ENCODE measurements at places on chromosomes 1 and 21.

GRCh38 chr1:11495579-11495978, 16.6 kb downstream of the DISP3 start:
- DNase-seq, result no peak

- DNase-seq, result peak; percentile 63
Observed at GRCh38 chr1:86380257-86380861, 15.8 kb downstream of the ODF2L start.

- DNase-seq, result no peak
Observed at GRCh38 chr1:51303751-51304251, 26.6 kb downstream of the TTC39A start.

DNA sequence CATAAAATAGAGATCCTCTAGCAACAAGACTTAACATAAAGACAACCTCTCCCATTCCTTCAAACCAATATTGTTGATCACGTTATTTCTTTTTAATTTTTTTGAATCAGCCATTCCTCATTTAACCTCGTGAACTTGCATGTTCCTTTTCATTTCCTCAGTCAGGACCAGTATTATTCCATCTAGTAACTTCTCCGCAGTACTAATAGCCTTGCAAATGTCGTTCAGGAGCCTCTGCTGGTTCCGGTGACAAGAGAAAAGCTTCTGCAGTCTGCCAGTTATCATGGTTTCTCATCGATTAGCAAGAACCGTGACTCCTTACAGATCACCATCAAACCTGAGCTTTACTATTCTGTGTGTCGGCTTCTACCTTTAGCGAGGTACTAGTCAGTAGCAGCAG, 3.0 kb downstream of the APP start:
- no peak for DNase-seq

GRCh38 chr1:38733761-38734160, 125.8 kb downstream of the RRAGC start:
- DNase-seq, result no peak

DNA sequence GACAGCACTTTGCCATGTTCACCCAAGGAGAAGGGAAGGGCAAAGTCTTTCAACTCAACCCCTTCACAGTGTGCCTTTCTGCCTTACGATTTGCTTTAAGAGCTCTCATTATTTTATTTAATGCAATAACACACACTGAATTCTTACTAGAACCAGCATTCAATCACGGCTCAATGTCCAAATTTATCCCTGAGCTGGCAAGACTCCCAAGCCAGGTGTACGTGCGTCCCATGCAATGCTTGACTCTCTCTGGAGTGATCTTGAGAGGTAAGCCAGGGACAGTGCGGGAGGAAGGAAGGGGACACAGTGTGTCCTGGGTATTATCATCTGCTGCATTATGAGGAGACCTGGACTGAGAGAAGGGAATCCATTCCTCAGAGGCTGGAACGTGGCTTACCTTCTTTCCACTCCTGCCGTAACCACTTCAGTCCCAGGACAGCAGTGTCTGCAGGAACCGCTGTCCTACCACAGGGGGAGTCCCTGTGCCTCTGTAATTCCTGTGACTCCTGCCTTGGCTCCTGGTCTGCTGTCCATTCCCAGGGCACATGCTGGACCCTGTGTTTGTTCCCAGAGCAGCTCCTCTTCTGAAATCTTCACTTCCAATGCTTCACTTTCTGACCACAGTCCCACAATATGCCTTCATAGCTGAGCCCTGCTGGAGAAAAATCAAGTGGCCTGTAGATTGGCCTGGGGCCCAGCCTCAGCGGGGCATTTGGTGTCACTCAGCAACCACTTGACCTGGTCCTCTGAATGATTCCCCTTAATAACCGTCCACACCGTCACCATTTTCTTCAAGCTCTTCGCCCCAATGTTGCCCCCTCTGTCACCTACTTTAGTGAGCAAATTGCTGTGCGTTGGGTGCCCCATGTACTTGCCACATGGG, 28.6 kb upstream of the STUM start:
- no peak for DNase-seq

- no peak for DNase-seq
Observed at GRCh38 chr1:15723631-15724246, 12.3 kb upstream of the SLC25A34 start.

DNA sequence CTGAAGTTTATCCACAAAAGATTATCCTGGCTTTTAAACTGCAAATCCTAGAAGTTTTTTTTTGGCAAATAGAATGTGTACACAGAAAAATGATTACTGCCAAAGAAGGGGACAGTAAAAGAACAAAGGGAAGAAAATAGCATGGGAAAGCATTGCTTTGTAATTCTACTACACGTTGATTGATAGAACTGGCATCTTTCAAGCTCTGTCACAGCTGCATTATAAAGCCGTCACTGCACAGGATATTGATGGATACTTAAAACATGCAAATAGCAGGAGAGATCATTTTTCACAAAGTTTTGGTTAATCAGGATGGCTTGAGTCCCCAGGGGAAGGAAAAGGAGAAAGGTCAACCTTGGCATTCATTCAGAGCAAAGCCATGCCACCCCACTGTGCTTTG, 183.7 kb upstream of the RRP15 start:
- no peak for DNase-seq

DNA sequence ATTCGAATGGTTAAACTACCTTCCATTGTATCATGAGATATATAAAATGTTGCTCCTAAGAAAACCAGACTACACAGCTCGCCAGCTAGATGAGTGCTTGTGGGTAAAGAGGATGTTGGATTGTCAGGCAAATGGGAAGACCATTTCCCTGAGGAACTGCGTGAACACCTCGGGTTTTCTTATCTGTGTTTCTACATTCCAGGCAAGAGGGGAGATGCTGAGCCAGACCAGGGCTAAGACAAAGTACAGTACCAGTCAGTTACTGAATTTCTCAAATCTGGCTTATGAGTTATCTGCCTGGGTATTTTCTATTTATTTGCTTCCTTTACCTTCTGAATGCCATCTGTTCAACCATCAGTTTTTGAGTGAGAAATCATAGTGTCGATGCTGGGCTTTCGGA, 170.8 kb downstream of the PLA2G4A start:
- no peak for DNase-seq

- DNase-seq, result no peak
Observed at GRCh38 chr1:201288765-201289164, 5.5 kb downstream of the PKP1 start.

DNA sequence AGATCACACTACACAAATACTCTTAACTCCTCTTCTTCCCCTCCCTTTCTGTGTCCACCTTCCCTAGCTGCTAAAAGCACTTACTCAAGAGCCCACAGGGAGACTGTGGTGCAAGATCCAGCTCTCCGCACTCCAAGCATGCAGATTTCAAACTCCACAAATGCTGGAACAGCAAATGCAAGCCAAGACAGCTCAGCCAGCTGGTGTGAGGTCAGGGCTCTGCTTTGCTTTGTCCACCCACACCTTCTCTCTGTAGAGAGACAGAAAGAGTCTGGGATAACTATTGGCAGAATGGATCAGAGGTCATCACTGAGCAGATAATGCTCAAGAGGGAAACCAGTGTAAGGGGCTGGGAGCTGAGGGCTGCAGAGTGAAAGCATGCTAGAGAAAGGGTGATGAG, 45.2 kb upstream of the DPT start:
- DNase-seq, result no peak

GRCh38 chr21:27649323-27649722, 682.4 kb upstream of the ADAMTS5 start:
- DNase-seq, result peak; percentile 66

DNA sequence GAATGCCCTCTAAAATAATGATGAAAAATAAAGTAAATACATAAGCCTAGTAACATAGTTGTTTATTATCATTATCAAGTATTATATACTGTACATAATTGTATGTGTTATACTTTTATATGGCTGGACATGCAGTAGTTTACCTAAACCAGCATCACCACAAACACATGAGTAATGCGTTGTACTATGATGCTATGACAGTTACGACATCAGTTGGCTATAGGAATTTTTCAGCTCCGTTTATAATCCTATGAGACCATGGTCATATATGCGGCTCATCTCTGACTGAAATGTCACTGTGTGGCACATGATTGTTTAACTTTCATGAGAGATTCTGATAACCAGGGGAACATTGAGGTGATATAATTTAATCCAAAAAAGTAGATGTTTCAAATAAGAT, 352.1 kb downstream of the ST6GALNAC3 start:
- DNase-seq, result no peak

- no peak for DNase-seq
Observed at GRCh38 chr1:56094168-56094567, 485.2 kb downstream of the PLPP3 start.

DNA sequence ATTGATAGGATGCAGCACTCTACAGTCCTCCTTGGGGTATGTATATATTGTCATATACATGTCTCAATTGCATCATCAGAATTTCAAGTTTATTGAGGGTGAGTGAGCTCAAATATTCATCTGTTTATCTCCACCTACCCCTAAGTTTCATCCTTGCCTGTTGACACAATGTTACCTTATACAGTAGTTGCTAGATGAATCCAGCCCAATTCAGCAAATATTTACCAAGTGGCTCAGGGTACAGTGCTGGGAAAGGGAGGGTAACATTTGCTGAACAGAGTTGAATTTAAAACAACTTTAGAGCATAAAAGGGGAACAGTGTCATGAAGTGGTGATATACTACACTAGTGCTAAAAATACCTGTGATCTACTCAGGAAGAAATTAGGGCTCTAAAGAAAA, 14.4 kb downstream of the ELAVL4 start:
- no peak for DNase-seq

DNA sequence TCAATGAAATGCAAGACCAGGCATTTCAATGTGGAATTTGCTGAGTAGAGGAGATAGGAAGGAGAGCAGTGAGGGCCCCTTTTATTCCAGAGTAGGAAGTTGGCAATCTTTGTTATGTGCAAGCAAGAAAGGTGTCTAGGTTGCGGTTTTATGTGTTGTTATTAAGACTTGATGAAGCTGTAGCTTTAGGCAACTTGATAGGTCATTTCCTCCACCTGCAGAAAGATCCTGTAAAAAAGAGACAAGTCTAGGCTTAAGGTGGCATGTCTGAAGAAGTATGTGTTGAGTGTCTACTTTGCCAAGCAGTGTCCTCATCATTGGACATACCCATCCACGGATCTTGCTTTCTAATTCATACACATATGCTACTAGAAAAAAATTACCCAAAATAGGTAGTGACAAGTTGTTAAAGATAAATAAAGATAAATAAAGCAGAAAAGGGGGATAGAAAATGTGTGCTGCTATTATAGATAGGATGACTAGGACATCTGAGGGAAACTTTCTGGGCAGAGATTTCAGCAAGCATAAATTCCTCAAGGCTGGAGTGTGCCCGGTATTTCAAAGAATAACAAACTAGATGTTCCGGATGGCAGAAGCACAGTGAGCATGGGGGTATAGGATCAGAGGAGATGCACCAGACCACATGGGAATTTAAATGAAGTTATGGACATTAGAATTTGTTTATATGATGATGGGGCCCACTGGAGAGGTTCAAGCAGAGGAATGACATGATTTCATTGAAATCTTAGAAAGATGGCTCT, 335.0 kb downstream of the TGFB2 start:
- DNase-seq, result no peak

GRCh38 chr1:91406773-91407389, 2.2 kb upstream of the HFM1 start:
- no peak for DNase-seq

DNA sequence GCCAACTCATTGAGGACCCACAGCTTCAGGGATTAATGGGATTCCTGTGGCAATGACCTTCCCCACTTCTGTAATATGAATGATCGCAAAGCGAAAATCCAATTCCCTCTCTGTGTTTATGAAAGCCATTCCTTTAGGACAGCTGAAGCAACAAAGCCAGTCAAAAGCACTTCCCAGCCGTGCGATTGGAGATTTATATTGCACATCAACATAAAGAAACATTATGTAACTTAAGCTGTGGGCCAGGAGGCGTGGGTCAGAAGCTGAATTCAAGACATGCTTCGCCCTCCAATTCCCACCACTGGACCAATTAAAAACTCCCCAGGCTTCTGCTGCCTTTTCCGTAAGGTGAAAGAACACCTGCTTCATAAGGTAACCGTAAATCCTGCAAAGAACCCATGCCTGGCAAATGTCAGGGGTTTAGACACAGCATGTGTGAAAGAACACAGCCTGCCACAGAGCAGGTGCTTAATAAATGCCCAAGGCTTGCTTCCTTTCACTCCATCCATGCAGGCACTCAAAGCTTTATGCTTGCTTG, 138.9 kb upstream of the SOD1 start:
- DNase-seq, result no peak

DNA sequence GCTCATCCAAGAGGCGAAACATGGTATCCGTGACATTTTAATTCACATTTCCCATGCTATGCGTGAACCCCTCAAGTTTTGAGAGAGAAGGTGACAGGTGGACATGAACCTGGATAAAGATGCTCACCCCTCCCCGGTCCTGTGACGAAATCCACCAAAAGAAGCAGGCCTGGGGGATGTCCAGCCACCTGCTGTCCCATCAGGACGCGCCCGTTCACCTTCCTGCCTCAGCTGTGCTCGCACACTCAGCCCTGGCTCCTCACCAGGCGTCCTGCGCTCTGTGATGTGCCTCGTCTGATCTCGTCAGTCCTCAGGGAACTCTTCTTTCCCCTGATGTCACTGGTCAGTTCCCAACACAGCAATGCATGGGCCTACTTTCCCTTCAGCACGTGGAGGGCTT, 10.3 kb downstream of the FHAD1 start:
- no peak for DNase-seq

- no peak for DNase-seq
Observed at GRCh38 chr21:41568606-41569385, 60.8 kb upstream of the TMPRSS2 start.

GRCh38 chr1:215459136-215459535, 108.0 kb upstream of the KCTD3 start:
- no peak for DNase-seq

DNA sequence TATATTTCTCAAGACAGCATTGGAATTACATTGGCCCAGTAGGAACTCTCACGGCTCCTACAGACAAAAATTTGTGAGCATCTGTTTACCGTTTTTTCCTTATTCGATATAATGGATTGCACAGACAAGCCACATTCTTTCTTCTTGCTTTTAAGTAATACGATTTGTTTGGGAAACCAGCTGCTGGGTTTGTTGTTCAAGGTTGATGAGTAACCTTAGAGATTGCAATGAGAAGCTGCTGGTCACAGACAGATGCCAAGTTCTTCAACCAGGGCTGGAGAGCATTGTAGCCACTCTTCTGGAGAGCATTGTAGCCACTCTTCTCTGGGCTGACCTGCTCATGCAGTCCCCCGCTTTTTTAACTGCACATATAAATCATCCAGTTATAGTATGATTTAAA, 1.4 kb upstream of the MIA3 start:
- DNase-seq, result peak; percentile 91

GRCh38 chr1:11761988-11762406, at the start of gene C1orf167:
Gene C1orf167, plus strand, starts transcription at chr1:11762193. Its CDS starts 2,208 bp downstream, at chr1:11764401.
- DNase-seq, result no peak

GRCh38 chr1:26986658-26987057, 6.8 kb upstream of the TRNP1 start:
- no peak for DNase-seq

- DNase-seq, result no peak
Observed at GRCh38 chr1:50438945-50439344, 15.7 kb upstream of the DMRTA2 start.

GRCh38 chr1:106926803-106927582, 129.5 kb upstream of the PRMT6 start:
- DNase-seq, result no peak

GRCh38 chr21:40516335-40516734, 330.6 kb downstream of the DSCAM start:
- DNase-seq, result no peak
